Left kidney (tissue), 8 donors: ENCODE measurements at places on chromosomes 3 and 15.

DNA sequence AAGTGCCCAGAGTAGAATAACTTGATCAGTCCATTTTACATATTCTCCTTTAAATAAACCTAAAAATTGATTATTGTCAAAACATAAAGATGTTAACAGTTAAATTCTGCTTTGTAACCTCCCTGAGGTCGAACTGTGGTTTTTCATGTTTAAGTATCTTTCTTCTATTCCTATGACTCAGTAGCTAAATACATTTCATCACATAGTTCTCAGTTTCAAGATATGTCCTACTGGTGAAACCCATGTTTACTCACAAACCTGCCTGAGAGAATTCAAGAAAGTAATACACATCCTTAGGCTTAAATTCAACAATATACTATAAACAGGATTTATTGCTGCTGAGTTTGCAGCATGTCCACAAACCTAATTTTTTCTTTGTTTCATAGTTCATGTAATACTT, 692.9 kb downstream of the ZPLD1 start:
- DNase-seq, result no peak

DNA sequence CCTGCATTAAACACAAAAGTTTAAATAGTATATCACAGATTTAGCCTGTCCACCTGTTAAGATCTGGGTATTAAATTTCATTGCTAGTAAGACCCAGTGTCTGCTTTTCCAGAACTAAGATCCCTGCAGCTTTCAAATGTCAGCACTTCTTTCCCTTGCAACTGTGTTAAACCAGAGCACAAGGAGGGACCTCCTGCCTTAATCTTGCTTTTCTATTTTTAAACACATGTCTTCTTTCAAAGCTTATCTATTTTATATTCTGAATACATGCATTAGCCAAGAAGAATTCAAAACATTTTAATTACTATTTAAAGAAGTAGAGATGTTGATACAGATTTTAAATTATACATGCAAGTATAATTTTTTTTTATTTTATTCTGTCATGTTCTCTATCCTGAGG, 315.1 kb downstream of the ARPP21 start:
- DNase-seq, result no peak

DNA sequence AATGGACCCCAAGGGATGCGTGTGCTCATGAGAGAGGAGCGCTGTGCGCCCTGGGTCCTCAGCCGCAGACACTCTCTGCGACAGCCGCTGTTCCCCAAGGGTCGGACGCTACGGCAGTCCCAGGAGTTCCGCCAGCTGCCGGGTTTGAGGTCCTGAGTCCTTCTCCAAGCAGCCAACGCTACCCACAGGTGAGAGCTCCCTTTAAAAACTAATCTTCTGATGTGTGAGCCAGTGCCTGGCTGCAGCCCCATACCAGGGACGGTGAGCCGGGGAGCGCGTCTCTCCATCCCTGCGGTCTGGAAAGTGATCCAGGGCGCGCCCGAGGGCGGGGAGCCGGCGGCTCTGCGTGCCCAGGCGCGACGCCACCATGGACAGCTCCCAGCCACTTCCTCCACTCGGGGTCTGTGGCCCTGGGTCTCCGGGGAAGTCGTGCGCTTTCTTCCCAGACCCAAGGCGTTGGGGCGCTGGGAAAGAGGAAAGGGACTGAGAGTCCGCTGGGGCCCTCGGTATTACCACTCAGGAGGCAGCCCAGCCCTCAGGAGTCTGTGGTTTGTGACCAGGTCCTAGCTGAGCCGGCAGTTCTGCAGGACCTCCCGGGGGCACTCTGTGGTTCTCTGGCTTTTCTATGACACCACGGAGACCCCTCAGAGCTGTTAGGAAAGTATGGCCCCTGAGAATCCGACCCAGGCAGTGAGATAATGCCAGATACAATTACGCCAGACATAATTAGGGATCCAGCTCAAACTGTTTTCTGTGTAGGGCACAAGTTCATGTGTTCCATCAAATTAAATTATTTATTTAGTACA, 1.4 kb downstream of the CEMIP start:
- peak; percentile 73 for DNase-seq

GRCh38 chr3:109943181-109943580, 605.8 kb upstream of the DPPA4 start:
- DNase-seq, result no peak

DNA sequence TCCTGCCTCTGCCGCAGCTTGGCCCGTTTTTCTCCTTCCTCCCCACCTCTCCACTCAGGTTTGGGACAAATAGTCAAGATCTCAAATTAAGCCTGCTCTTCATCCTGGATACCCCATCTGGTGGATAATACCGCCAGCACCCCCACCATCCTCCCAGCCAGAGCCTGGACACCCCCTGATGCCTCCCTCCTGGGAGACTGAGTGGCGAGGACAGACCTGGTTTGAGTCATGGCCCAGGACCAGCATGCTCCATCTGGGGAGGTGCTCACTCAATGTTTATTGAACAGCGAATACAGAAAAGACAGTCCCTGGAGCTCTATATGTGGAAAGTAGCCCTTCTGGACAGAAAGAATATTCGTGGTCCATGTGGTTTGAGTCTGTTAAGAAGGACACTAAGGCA, 23.3 kb downstream of the CTSH start:
- no peak for DNase-seq

DNA sequence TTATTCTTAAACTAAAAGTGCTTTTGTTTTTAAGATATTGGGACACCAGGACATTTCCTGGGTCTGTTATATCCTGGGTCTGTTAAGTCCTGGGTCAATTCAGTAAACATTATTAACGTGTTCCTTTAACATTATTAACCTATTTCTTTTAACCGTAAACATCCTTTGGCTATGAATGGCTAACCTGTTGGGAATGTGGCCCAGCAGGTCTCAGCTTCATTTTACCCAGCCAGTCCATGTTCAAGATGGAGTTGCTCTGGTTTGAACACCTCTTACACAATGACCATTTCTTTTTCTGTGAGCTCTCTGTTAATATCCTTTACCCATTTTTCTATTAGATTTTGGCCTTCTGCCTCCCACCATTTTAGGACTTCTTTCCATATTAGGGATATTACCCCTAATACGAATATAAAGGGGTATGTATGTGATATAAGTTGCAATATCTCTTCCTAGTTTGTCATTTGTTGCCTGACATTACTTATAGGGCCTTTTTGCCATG, 88.9 kb upstream of the NEDD4 start:
- no peak for DNase-seq

GRCh38 chr3:156311431-156311830, 191.1 kb downstream of the KCNAB1 start:
- no peak for DNase-seq

DNA sequence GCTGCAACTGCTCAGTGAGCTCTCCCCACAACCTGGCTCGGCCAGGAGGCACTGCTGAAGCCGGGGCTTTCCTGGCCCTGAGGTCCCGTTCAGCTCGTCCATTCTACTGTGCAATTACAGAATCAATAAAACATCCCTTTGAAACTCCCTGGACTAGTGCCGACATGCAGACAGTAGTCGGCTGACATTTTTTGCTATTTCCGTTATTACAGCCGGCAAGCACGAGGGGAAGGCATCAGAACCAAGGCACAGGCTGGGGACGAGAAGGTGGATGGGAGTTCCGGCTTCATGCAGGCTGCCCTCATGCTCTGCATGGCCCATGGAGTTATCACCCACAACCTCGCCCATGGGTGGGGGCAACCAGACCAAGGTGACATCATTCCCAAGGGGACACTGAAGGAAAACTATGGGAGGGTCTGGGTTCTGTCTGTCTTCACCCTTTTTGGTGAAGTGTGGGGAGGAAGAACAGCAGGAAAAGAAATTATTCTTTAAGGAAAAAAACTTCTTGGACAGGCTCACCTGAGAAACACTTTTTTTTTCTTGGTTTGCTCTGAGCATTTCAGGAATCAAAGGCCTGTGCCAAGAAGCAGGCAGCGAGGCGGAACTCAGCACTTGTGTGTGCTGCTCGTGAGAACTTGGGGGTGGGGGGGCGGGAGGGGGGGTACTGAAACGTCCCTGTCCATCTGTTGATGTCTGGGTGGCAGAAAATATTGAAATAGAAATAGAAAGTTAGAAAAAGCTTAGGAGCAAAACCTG, 154.5 kb downstream of the FOXP1 start:
- DNase-seq, result peak; percentile 38

DNA sequence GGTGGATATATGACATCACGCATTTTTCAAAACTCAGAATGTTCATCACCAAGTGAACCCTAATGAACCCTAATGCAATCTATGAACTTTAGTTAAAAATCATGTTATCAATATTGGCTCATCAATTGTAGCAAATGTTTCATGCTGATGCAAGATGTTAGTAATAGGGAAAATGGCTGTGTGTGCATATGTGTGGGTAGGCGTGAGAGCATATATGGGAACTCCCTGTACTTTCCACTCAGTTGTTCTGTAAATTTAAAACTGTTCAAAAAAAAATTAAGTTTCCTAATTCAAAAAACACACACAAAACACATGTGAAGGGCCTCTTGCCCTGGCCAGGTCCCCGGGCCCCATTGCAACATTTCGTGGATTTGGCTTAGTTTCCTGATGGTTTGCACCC, 89.7 kb upstream of the PROK2 start:
- no peak for DNase-seq

DNA sequence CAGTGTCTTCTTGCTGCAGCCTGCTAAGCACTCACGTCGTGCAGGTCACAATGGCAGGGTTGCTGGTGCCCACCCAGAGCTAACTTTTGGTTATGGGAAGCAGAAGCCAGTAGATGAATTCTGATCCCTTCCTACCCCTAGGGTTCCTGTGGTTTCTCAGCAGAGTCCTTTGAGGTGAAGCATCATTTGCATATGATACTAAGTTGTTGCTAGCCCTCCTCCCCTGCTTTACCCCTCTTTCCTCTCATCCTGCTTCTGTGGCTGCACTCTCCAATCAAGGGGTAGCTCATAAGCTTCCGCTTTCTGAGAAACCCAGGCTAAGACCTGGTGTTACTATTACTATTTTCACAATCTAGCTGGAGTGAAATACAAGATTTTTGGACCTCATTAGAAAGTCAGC, 22.1 kb upstream of the HEG1 start:
- no peak for DNase-seq

DNA sequence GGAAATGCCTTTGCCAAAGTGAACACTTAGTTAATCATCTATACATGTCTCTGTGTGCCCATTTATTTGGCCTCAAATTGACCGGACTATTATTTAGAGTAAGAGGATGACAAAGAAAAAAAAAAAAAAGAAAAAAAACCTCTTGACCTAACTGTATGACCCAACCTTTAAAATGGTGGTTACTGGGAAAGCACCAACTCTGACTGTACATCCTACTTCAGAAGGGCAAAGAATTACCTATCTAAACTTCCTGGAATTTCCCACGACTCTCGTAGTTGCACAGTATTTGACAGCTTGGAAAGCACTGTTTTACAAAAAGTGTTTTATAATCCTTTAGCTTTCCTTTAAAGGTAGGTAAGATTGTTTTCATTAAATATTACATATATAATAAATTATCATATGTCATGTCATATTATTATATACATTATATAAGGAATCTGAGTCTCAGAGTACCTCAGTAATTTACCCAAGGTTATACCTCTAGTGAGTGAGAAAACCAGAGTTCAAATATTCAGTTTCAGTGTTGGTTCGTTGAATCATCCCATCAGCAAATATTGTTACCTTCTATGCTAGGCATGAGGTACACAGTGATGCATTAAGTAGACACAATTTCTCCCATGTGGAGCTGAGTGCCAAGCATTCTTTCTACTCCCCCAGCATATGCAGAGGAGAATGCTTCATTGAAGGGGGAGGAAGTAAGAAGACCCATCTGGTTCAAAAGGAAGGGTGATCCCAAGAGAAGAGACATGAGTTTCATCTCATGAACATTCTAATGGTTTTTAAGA, 5.0 kb downstream of the BCL2A1 start:
- no peak for DNase-seq

- DNase-seq, result no peak
Observed at GRCh38 chr3:152818027-152818426, 16.9 kb upstream of the P2RY1 start.

DNA sequence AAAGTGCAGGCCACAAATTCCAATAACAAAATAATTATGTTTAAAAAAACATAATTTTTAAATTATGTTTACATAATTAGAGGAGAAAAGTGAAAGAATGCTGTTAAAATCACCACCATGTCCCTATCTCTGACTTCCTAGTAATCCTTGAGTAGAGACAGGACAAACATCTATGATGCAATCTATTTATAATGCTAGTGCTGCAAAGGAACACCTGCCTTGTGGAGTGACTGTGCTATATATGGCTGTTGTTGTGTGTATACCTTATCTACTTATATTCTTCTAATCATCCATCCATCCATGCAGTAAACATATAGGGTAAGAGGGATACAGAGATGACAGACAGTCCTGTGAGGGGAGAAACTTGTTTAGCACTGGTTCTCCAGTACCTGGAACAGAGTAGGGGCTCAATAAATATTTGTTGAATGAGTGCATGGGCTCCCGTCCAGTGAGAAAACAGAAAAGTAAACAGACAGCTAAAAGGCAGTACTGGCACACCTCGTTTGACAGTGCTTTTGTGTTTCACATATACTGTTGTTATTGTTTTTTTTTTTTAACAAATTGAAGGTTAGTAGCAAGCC, 229.3 kb upstream of the UBE2E1 start:
- DNase-seq, result no peak

- no peak for DNase-seq
Observed at GRCh38 chr3:21705769-21706168, 45.2 kb downstream of the ZNF385D start.

DNA sequence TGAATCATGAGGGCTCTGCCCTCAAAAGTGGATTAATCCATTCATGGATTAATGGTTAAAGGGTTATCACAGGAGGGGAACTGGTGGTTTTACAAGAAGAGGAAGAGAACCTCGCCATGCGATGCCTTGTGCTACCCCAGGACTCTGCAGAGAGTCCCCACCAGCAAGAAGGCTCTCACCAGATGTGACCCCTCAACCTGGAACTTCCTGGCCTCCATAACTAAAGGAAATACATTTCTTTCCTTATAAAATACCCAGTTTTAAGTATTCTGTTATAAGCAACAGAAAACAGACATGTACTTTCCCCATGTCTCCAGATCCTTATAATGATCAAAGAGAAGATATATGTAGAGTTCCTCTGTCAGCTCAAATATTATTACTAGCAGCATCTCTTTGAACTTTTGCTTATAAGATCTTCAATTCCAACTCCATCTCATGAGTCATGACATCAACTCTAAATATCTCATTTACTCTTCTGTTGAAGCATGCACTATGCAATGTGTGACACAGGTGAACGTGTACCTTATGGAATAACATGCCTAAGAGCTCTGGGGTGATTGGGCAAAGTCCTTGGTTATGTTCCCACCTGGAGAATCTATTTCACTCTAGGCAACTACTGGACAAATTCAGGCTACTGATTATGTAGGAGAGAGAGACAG, 37.5 kb upstream of the ZBTB38 start:
- DNase-seq, result no peak

GRCh38 chr3:31947671-31948091, 33.4 kb downstream of the OSBPL10 start:
- DNase-seq, result no peak

GRCh38 chr15:90620379-90621067, 90.8 kb downstream of the CRTC3 start:
- DNase-seq, result no peak

- DNase-seq, result no peak
Observed at GRCh38 chr15:39438799-39439592, 141.9 kb upstream of the THBS1 start.

GRCh38 chr15:32819448-32819847, 101.6 kb downstream of the GREM1 start:
- no peak for DNase-seq
